ENCODE measurements at places on chromosomes 7 and 10.

GRCh38 chr7:103718482-103719061 is 270.9 kb downstream of the RELN start:
- DNase-seq: no peak

DNA sequence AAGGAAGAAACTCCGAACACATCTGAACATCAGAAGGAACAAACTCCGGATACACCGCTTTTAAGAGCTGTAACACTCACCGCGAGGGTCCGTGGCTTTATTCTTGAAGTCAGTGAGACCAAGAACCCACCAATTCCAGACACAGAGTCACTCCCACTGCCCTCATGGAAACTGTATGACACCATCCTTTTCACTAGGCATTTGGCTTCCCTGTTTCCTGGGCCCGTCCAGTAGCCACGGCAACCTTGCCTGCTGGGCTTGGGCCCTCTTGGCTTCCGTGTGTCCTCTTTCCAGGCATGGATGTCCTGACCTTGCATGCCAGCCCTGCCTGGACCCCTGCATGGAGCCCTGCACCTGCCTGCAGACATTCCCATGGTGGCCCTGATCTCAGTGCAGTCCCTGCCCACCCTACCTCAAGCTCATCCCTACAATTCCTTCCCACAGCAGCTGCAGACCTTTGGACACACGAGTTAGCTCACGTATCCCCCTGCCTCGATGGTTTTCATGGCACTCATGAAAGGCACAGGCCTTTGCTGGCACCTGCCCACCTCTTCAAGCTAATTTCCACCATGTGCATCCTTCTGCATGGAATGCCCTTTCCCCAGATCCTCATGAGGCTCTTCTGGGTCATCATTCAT is 6.7 kb downstream of the SH2D4B start:
- no peak for DNase-seq

DNA sequence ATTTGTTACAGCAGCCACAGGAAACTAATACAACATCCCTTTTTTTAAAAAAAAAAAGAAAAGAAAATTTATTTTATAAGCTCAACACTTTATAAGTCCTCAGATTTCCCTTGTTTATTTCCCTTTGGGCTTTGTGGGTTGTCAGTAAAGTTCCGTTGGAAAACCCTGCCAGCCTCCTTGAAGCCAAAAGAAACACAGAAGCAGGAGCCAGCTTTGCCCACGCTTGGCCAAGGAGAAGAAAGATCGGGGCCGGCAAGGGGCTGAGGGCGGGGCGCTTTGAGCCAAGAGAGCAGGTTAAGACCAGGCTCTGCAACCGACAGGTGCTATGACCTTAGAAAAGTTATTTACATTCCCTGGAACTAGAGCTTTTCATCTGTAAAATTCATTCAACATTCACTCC is 72.7 kb downstream of the RGS10 start:
- no peak for DNase-seq

DNA sequence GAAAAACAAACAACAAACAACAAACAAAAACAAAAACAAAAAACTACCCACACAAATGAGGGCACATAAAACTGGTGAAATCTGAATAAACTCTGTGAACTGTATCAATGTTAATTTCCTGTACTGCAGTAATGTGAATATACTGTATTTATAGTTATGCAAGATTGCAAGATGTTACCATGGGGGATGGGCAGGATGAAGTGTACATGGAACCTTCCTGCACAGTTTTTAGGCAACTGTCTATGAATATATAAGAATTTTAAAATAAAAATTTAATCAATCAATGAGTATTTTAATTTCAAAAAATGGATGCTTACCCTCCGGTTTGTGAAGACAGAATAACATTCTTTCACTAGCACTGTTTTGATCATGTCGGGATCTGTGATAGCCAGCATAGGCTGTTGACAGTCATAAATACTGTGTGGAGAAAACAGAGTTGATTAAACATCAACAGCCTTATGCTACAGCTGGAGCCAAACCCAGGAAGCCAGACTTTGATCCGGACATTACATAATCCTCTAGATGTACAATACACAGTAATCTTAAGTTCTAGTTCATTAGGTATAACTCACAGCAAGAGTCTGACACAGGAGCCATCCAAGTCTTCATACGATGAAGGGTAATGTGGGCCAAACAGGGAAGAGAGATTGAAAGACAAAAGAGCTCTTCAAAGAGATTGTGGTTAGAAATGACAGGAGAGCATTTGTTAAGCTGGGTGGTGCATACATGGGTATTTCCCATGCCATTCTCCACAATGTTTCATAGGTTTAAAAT is 14.8 kb downstream of the CYP3A7 start:
- no peak for DNase-seq

DNA sequence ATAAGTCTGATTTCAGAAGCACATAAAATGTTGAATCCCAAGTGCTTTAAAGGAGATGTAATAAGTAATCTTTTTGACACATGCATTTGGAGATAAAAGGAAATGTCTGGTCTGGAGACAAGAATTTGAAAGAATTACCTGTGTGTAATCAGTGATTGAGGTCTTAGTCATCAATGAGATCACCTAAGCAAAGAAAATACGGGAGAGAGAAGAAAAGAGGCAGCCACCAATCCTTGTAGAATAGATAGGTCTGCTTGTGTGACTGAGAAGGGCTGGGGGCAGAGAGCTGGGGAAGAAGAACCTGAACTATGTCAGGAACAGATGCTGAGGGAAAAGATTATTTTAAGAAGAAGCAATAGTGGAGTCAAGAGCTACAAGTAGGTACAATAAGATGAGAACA is 49.3 kb upstream of the ITPRID1 start:
- DNase-seq: no peak

DNA sequence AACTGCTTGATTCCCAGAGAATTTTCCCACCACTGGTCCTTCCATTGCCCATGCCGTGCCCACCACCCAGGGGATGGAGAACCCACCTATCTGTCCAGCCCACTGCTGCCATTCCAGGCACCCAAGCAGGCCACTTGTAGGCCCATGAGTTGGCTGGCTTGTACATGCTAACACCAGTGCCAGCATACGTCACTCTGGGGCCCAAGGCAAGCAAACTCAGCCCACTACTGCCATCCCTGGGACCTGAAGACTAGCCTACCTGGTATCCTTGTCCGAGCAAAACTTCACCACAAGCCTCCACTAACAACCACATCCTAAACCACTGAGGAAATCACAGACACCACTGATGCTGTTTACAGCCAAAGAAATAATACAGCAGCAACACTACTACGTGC is 44.7 kb upstream of the CDK6 start:
- no peak for DNase-seq

DNA sequence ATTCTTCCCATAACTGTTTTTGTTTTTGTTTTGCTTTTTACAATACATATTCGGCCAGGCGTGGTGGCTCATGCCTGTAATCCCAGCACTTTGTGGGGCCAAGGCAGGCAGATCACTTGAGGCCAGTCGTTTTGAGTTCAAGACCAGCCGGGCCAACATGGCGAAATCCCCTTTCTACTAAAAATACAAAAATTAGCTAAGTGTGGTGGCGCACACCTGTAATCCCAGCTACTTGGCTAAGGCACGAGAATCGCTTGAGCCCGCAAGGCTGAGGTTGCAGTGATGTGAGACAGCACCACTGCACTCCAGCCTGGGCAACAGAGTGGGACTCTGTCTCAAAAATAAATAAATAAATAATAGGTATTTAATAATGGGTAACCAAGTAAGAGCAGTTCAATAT is 2.3 kb downstream of the TM9SF3 start:
- no peak for DNase-seq

- DNase-seq: no peak
Observed at GRCh38 chr7:96996111-96996957, 9.0 kb upstream of the DLX6 start.

GRCh38 chr10:23448323-23448722 is 9.4 kb downstream of the OTUD1 start:
- DNase-seq: no peak

GRCh38 chr7:125871431-125871830 is 941.8 kb upstream of the POT1 start:
- DNase-seq: no peak

GRCh38 chr7:157979636-157980340 is 607.8 kb downstream of the PTPRN2 start:
- DNase-seq: peak; percentile 1

DNA sequence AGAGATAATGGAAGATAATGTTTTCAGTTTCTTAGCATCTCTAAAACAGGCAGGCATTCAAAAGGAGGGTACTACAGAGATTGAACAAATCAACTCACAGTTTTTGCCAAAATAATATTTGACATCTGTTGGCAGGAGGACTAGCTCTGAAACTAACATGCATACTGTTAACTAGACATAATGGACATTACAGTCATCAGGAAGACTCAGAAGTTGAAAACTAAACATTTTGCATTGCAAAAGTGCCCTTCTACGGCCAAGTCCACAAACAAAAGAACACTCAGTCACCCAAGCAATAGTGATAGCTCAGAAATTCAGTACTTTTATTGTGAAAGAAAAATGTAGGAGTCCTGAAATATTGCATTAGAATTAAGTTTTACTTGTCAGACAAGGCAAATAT is 399.0 kb downstream of the HGF start:
- no peak for DNase-seq

GRCh38 chr10:125264757-125265578 is 104.6 kb upstream of the CTBP2 start:
- DNase-seq: no peak

GRCh38 chr10:118035354-118036005 is 11.3 kb downstream of the RAB11FIP2 start:
- DNase-seq: no peak

GRCh38 chr10:110138197-110138812 is 69.1 kb upstream of the MXI1 start:
- no peak for DNase-seq

GRCh38 chr10:48614481-48615390 is 9.9 kb upstream of the ARHGAP22 start:
- DNase-seq: no peak

GRCh38 chr7:2607122-2607922 is 24.5 kb upstream of the TTYH3 start:
- no peak for DNase-seq

- DNase-seq: no peak
Observed at GRCh38 chr7:22632674-22633073, 94.3 kb upstream of the IL6 start.

GRCh38 chr7:137943132-137943551 is 58.7 kb downstream of the CREB3L2 start:
- no peak for DNase-seq

GRCh38 chr10:32446536-32447406 is 831 bp downstream of the CCDC7 start:
- no peak for DNase-seq

DNA sequence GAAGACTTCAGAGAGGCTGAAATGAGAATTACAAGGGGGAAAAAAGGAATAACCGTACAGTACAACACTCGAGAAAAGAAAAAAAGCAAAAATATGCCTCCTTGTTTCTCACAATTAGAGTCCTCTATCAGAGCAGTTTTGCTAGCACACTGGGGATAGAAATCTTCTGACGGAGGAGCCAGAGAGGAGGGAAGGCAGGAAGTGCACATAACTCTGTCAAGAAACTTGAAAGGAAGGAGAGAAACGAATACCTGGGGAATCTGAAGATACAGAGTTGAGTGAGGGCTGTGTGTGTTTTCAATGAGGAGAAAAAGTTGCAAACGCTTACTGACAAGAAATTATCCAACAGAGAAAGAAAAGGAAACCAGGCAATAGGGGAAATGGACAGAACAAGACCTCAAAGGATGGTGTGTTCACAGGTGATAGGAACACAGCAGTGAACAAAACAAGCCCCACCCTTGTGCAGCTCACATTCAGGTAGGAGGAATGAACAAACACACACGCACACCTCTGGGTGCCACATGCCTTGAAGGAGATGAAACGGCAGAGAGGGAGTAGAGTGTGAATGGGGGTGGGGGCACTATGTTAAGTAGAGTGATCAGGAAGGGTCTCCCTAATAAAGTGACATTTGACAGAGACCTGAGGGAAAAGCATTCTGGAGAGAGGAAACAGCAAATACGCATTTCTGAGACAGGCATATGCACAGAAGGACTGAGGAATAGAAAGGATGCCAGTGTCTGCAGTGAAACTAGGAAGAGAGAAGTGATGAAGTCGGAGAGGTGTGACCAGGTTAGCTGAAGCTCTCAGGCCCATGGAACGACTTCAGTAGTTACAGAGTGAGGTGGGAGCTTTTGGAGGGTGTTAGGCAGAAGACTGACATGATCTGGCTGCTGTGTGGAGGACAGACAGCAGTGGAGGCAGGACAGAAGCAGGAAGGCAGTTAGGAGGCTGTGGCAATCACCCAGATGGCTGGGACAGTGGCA is 46.7 kb upstream of the SPOCK2 start:
- no peak for DNase-seq

All from omental fat pad (tissue), 4 donors.